ENCODE measurements at places on chromosomes 1 and 21.

DNA sequence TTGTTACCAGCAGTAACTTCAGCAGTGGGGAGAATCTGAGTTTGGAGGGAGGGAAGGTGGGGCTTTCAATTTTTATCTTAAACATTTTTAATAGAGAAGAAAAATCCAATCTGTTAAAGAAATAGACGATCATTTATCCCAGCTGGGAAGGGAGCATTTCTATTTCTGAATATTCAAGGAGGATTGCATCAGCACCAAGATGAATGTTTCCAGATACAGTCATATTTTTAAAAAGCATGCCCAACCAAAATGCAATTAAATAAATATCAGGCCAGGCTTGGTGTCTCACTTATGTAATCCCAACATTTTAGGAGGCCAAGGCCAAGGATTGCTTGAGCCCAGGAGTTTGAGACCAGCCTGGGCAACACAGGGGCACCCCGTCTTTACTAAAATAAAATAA, 1.7 kb upstream of the ATP1A4 start:
- peak; percentile 72 for DNase-seq

- DNase-seq: no peak
Measured at GRCh38 chr1:30732277-30732996, 9.1 kb upstream of the MATN1 start.

DNA sequence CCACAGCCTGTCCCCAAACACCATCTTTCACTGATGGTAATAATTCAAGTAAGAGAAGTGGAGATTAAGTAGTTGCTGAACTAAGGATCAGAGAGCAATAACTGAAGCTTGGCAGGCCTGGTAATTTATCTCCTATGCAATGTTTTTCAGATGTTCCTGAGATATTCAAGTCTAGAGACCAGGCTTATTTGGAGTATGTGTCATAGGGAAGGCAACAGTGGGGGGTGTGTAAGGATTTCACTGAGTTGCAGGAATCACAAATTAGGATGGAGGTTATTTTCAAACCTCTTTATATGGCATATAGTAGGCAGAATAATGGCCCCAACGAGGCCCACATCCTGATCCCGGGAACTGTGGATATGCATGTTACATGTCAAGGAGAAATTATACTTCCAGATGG, 171.7 kb downstream of the KCNJ6 start:
- DNase-seq: no peak

GRCh38 chr1:23514111-23514679, 16.8 kb downstream of the E2F2 start:
- DNase-seq: no peak

- no peak for DNase-seq
Measured at GRCh38 chr1:164702216-164702615, 143.2 kb downstream of the PBX1 start.
